NCI-H2081 treated with DMSO at 0.1 percent for 48 hours (cell line): ENCODE measurements at places on chromosomes 6 and 20.

- DNase-seq: no peak
Measured at GRCh38 chr20:32252189-32252588, 25.3 kb upstream of the KIF3B start.

DNA sequence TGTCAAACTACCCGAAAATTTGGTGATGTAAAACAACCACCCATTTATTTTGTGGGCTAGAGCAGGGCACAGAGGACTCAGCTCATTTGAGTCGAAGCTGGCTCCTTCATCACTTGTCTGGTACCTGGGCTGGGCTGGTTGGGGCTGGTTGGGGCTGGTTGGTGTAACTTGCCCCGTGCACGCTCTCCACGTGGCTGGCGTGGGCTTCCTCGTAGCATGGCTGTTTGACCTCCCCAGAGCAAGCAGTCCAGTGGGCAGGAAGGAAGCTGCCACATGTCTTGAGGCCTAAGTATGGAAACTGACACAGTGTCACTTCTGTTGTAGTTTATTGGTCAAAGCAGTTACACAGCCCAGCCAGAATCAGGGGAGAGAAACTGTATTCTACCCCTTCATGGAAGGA is 27.1 kb downstream of the BCAS4 start:
- DNase-seq: no peak

- no peak for DNase-seq
Measured at GRCh38 chr6:40253420-40253819, 319.2 kb upstream of the MOCS1 start.

GRCh38 chr6:147005499-147005898 is 198.7 kb upstream of the STXBP5 start:
- DNase-seq: no peak

DNA sequence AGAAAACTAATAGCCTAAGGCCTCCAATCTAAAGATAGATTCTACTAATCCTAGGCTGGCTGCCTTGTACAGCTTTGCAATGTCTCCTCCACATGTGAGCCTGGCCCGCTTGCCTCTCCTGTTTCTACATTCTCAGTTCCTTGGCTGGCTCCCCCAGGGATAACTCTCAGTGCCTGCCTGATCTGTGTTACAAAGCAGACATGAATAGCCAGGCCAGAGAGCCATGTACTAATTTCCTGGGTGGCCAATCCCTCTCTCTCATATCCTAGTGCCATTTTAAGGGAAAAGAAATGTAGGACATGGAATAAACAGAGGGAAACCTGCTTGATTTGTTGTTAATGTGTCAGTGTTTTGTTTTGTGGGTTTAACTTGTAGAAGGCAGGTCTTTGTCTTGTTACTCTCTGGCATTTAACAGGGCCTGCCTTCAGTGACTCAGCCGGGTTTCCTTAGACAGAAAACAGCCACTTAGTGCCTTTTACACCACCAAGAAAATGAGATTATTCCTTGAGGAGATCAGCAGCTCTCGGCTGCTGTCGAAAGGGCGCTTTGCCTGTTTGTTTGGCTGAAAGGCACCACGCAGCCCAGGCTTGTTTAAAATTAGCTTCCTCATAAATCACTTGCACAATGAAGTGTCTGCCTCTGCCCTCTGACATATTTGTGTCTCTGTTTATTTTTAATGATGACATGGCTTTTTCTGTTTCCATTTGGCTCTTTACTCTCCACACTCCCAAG is 702.7 kb downstream of the MAFB start:
- no peak for DNase-seq

DNA sequence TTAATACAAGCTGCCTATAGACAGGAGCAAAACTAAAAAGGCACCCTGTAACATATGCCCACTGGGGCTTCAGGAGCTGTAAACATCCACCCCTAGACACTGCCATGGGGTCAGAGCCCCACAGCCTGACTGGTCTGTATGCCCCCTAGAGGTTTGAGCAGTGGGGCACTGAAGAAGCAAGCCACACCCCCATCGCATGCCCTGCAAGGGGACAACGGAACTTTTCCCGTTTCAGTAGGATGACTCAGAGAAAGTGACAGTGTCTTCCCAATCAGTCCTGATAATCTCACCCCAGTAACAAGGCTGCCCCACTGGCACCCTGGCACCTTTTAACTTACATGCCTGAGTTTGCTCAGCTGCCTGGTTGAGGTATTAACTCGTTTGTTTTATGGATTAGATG is 35.9 kb downstream of the BEND3 start:
- no peak for DNase-seq

GRCh38 chr6:43768506-43768860 is 1.5 kb upstream of the VEGFA start:
- no peak for DNase-seq
